ENCODE measurements at places on chromosomes 12 and 14.

DNA sequence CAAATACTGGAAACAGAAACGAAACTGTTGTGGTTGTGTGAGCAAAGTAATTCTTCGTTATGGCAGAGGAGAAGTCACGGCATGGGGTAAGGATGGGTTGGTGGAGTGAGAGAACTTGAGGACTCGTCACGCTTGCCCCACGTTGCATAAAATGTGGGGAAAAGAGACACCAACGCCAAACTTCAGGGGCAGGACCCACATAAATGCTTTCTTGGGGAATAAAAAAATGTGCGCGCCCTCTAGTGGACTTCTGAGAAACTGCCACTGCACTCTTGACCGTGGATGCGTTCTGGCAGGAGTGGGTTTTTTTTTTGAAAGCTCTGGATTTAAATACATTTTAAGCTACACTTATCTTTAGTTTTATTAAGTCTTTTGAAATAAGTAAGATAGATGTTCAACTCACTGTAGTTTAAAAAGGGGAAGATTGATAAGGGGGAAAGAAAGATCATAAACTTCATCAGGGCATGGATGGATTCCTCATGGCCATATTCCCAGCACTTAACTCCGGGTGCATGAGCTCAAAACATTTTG, 4.1 kb upstream of the IGF1 start:
- DNase-seq, result peak; percentile 70

GRCh38 chr12:113260636-113261300, 39.5 kb downstream of the TPCN1 start:
- no peak for DNase-seq

- no peak for DNase-seq
These were observed 770.5 kb downstream of the MED13L start for GRCh38 chr12:115506822-115507559.

DNA sequence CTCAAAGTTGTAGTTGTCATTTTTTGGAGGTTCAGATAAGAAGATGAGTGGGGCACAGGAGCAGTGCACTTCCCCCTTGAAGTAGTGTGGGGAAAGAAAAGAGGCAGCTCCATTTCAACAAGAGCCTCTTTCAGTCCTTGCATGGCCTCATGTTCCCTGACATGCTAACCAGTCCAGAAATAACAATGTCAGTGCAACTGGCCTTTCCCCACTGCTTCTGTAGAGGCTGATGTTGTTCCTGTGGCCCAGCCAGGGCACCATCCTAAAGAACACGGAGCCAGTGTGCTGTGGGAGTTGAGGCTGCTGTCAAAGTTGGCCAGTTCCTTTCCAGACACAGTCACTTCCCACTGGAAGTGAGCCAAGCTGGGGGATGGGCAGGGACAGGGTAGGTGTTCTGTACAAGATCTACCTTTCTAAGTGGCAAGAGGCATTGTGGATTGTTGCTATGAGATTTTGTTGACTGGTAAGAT, 77.7 kb upstream of the SLC38A2 start:
- DNase-seq, result no peak

- DNase-seq, result no peak
These were observed 31.3 kb downstream of the FBXO34 start for GRCh38 chr14:55302367-55303124.

- DNase-seq, result no peak
These were observed 20.0 kb downstream of the PTHLH start for GRCh38 chr12:27952510-27952909.

- no peak for DNase-seq
These were observed 2.9 kb downstream of the RDH12 start for GRCh38 chr14:67704484-67705089.

DNA sequence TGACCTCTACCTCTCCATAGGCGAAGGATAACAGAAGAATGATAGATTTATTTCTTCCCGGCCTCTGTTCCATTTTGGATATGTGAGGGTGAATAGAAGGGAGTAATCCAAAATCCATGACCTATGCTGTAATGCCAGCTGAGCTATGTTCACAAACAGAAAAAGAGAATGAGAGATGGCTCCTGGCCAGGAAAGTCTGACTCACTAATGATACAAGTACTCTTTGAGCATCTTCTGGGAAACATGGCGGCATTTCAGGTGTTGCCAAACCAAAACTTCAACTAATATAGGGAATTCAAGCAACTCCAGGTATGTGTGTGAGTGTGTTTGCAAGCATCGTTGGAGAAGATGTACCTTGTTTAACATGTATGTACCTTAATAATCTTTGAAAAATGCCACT, 55.1 kb downstream of the MED13L start:
- peak; percentile 53 for DNase-seq

- peak; percentile 41 for DNase-seq
These were observed 40.1 kb upstream of the CISTR start for GRCh38 chr12:53791735-53792326.

DNA sequence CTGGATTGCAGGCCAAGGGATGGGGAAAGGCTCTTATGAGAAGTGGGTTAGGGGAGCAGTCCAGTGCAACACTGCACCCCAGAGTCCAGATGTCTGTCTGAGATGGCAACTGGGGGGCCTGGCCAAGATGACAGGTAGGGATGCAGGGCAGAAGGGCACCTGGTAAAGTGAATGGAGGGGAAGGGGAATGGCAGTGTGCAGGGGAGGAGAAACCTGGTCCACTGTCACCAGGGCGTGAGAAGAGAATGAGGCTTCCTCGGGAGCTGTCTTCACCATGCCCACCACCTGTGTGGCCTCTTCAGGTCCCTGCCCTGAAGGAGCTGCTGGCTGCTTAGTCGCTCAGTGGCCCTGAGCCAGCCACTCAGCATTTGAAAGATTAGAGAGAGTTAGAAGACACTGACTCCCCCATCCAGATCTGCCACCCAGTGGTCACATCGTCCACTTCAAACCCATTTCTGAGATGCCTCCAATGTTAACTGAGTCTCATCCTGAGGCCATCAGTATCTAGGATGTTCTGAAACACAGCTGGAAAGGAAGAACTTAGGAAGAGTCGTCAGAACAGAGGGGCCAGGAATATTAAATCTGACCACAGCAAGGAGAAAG, 57.3 kb downstream of the PLEKHG3 start:
- DNase-seq, result no peak

GRCh38 chr12:52633383-52633782, 15.0 kb upstream of the KRT73 start:
- peak; percentile 7 for DNase-seq

DNA sequence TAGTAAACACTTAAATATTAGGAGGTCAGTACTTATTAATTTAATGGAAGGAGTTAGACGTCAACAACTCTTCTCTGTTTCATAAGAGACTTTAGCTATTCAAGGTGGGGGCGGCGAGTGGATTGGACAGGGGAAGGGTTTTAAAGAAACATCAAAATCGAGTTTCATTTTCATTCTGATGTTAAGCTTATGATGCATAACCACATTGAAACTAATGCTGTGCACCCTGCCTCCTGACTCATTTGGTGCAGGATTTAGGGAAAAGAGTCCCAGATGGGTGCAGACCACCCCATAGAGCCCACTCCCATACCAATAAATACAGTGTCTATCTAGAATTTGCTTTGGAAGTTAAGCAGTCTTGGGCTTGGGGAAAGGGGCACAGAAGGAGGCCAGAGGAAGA, 7.4 kb downstream of the ZBTB39 start:
- DNase-seq, result peak; percentile 61

- no peak for DNase-seq
These were observed 1002.2 kb upstream of the FLRT2 start for GRCh38 chr14:84527706-84528105.

DNA sequence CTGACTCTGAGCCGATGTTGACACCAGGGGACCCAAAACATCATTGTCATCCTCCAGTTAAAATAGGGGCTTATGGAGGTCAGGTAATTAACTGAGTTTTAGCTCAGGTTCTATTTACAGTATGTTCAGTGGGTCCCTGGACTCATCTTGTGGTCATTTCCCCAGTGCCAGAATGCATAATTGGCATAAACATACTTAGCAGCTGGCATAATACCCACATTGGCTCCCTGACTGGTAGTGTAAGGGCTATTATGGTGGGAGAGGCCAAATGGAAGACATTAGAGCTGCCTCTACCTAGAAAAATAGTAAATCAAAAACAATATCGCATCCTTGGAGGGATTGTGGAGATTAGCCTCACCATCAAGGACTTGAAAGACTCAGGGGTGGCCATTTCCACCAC, 350.9 kb downstream of the C12orf75 start:
- no peak for DNase-seq

GRCh38 chr12:116532428-116532827, 26.8 kb upstream of the MAP1LC3B2 start:
- DNase-seq, result no peak

- DNase-seq, result no peak
These were observed 31.8 kb downstream of the PAH start for GRCh38 chr12:102885043-102885932.

- DNase-seq, result peak; percentile 84
These were observed at the start of gene CHST11 for GRCh38 chr12:104456417-104456949. Gene CHST11, plus strand, starts transcription at chr12:104456948.

- no peak for DNase-seq
These were observed 342.4 kb upstream of the FLRT2 start for GRCh38 chr14:85187521-85187920.

DNA sequence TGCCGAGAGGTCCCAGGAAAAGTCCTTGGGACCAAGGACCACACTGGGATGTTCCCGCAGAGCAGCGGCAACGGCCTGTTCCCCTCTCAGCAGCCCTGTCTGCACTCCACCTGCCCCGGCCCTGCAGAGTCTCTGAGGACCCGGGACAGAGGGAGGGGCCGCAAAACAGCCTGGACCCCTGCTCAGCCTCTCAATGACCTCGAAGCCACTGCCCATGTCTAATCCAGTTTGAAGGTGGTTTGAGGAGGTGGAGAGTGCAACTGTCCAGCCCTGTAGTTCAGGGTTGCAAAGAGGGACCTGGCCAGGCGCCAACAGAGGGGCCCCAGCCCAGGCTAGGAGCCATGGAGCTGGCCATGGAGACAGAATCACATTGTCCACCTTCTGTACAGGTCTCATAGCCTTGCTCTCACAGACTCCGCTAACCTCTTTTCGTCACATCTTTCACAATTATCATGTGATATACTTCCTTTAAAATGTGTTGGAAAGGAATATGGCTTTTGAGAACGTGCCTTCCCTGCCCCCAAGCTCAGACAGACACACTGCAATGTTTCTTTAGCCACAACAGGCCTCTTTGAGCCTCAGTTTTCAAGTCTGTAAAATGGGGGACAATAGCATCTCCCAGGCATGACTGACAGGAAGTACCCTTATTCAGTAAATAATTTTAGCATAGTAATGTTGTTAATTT, 49.3 kb downstream of the ACTN1 start:
- DNase-seq, result no peak

DNA sequence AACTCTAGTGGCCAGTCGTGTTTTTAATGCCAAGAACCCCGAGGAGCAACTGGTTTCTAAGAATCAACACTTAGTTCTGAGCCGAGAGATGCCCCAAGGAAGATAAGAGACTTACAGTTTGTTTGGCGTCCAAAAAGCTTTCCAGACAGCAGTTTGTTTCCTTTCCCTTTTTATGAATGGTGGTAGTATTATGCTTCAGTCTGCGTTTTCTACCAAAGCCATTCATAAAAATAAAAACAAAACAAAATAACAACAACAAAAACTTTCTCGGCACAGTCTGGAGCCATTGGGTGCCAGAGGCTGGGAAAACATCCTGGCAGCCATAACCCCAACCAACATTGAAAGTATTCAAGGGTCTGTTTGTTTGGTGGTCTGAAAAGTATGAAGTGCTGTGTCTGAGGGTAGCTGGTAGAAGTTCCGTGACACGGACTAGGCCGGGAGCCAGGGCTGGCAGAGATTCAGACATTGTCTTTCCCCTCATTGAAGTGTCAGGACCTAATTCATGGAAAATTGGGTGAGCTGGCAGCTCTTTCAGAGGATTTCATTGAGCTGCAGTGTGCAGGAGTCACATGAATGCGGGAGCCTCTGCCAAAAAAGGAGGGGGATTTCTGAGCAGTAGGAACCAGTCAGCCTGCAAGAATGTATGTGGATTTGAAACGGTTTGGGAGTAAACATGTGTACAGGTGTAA, 124.2 kb downstream of the HMGA2 start:
- no peak for DNase-seq

- DNase-seq, result no peak
These were observed 4.3 kb downstream of the RIMBP2 start for GRCh38 chr12:130711756-130712155.

- DNase-seq, result no peak
These were observed 21.3 kb upstream of the BCDIN3D start for GRCh38 chr12:49863946-49864797.

- DNase-seq, result no peak
These were observed 471.9 kb downstream of the RPS29 start for GRCh38 chr14:49114161-49114893.

DNA sequence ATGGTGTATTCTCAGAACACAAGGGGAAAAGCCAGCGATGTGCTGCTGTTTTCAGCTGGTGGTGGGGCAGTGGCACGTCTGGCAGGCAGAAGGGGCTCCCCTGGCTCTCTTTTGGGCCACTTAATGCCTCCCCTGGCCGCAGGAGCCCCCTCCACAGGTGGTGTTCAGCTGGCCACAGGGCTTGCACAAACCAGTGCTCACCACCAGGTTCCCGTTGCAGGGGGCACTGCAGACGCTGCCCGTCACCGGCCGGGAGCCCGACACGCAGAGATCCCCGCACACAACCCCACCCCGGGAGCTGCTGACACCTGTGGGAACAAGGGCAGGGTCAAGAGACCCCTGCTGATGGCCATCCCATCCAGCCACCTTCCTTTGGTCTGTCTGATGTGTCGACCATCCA, 6.7 kb downstream of the KRT83 start:
- no peak for DNase-seq

GRCh38 chr14:36524220-36524837, 4.3 kb upstream of the NKX2-1 start:
- no peak for DNase-seq

- DNase-seq, result no peak
These were observed 265.6 kb upstream of the FAR2 start for GRCh38 chr12:28883406-28883997.

DNA sequence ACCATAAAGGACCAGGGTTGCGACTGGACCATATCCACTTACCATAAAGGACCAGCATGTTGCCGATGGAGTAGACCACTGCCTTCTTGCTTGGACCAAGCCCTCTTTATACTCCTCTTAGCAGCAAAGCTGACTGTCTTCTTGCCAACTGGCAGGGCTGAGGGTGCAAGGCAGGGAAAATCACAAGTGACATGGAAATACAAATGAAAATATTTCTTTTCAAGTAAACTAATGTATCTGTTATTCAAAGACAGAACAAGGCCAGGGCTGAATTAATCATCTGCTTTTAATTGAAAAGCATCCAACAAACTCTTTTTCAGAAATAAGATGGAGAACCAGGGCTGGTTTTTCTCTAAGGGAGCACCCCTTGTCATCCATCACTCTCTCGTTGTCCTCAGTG, at the start of gene CELA1:
Gene CELA1 (minus strand): TSS at position 99 of the 400 bp plus-strand sequence. CDS start 41 bp downstream, at position 58.
- no peak for DNase-seq
